SK-MEL-5 (cell line): ENCODE measurements at places on chromosomes 6 and 20.

DNA sequence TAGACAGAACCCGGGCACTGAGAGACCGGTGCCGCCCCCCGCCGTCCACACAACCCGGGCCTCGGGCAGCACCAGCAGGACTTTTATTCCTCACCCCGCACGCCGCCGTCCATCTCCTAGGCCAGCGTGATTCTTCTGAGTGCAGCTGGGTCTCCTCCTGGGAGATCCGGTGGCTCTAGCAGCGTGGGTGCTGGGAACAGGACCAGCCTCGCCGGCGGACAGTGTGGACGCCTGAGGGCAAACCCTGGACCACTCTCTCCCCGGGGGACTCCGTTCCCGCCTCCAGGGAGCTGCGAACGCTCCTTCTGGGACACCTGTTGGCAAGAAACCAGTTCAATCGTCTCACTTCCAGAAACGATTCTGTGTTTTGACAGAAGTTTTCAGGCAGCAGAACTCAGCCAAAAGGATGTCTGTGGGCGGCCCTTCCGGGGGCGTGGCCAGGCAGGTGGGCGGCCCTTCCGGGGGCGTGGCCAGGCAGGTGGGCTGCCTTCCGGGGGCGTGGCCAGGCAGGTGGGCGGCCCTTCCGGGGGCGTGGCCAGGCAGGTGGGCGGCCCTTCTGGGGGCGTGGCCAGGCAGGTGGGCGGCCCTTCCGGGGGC is 130.7 kb downstream of the DLL1 start:
- DNase-seq, result no peak

DNA sequence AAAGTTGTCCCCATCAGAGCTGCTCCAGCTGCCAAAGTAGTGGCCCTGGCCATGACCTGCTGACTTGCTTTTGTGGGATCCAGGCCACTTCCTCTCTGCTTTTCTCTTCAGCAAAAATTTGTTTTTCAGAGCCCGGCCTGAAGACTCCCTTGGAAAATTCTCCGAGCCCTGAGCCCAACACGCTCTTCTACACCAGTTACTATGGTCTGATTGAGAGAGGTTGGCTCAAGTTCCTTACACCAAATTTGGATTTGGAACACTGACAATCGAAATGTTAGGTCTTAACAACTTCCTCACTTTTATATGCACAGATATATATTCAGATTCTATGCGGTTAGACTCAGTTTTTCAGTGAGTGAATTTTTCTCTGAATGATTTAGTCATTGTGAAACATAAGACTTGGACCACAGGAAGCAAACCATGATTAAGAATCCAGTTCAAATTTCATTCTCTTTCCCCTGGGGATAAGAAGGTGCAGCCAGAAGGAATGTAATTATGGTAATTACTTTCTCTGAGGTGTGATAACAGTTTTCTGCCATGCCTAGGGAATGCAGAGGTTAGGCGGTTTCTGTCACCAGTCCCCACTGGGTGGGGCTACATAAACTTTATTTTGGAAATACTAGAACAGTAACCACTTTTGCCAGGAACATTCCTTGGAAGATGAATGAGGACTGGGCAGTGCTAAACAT is 365.2 kb downstream of the SYNE1 start:
- DNase-seq, result peak; percentile 0

DNA sequence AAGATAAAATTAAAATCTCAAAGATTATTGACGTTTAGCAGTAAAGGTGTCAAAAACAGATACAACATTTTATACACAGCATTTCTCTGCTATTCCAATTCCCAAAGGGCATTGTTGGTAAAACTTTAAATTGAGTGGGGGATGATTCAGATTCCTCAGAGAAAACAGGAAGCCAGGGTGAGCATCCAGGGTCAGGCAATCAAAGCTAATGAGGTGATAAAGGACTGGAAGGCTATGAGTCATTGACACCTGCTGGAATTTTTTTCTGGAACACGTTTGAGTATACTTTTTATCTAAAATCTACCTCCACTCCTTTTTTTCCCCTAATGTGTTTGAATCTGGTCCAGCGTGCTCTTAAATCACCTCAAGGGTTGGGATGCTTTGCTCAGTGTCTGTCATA is 52.2 kb downstream of the FKBP1C start:
- DNase-seq, result no peak

- no peak for DNase-seq
These were observed 17.8 kb downstream of the BNIP5 start for GRCh38 chr6:36318690-36319435.

DNA sequence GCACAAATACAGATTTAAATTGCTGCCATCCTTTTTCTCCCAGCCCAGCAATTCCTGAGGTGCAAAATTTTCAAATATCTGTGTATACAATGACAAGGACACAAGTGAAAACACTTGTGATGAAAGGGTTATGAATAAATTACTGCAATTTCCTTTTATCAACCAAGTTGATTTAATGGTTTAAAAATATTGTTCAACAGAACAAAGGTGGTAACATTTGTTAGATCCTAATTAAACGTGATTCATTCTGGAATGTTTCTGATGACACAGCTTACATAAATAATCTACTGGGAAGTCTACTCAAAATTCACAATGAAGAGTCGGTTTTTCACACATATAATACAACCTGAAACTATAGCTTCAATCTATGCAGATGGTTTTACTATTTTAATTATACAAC is 17.1 kb downstream of the B4GALT5 start:
- DNase-seq, result no peak

- DNase-seq, result no peak
These were observed 257.2 kb downstream of the DLL1 start for GRCh38 chr6:170033666-170034065.
